GDM1 (cell line): ENCODE measurements at places on chromosomes 3 and 15.
A peak's percentile ranks its signal among the peaks of the same experiment; 100 is the strongest.

GRCh38 chr3:108406661-108407206, 103.7 kb downstream of the MYH15 start:
- DNase-seq, result peak; percentile 26

DNA sequence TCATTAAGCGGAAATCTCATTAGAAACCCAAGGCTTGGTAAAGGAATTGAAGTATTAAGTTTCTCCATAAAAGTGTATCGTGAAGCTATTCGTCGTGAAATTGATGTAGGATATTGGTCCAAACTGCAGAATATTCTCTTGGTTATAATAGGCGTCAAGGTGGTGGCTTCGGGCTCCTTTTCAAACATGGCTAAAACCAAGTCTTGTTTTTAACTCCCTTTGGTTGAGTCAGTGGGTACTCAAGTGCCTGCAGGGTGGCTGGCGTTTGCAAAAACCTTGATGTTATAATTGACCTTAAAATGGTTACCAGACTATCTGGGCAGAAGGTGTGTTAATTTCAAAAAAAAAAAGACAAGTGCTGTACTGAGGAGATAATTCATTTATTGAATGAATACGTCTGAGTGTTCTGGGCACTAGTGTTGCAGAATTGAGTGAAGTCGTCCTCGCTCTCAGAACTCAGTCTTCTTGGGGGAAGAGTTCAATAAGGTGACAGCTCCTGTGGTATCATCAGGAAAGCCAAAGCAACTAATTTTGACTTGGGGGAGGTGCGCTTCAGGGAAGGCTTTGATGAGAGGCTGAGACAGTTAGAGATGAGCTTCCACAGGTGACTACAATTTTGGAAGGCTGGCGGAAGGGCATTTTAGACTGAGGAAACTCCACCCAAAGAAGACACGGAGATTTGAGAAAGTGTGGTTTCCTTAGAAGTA, 1.5 kb downstream of the UBE2Q2 start:
- no peak for DNase-seq

DNA sequence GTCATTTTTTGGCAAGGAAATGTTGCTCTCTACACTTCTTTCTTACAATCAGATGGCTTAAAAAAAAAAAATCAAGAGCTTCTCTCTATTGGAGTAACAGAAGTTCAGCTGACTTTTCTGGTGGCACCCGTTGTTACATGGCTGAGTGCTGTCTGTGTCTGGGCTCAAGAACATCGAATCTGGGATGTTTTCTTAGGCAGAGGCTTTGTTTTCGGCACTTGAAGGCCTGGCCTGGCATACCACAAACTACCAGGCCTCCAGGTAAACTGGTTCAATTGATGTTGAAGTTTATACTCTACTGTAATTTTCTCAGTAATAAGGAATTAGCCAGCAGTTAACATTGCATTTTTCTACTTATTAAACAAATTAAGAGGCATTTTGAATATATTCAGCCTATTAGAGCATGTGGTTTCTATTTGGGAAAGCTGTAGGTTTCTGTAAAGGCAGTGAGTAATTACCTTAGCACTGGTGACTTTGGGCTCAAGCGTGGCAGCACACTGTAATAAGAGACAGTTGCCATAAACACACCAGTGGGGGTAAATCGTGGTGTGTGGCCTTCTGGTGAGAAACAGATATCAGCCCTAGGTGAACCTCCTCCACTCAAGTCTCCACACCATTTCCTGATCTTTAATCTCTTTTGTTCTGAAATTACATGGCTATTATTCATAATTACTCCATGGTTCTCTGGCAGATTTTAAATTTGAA, 544.7 kb downstream of the MECOM start:
- no peak for DNase-seq

- DNase-seq, result no peak
Measured at GRCh38 chr3:177341736-177342419, 144.6 kb upstream of the TBL1XR1 start.

DNA sequence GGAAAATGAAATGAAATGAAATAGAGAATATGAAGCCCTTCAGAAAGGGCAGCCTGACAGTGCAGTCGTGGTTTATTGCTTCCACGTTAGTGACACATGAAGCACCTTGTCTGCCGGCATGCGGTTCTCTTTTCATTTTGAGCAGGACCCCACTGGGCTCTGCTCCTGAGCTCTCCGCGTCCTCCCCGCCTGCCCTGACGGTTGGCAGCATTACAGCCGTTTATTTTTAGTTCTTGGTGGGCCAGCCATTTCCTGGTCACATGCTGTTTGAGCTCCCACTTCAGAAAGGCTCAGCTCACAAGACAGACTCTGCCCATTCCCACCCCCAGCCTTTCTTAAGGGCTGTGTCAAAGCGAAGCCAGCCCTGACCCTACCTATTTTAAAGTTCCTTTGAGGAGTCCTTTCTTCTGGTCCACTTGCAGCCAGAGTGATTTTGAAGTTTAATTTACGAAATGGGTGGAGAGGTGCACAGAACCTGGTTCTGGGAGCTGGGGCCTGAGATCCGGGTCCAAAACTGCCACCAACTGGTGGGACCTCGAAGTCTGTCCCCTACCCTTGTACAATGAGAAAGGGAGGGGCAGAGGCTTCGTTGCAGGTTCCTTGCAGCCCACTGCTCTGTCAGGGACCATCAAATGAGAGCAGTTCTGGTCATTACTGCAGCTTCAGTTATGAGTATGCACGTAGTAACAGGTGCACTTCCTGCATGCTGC, 60.1 kb downstream of the MGLL start:
- DNase-seq, result peak; percentile 78

- no peak for DNase-seq
Measured at GRCh38 chr3:4814904-4815574, 164.2 kb upstream of the BHLHE40 start.

DNA sequence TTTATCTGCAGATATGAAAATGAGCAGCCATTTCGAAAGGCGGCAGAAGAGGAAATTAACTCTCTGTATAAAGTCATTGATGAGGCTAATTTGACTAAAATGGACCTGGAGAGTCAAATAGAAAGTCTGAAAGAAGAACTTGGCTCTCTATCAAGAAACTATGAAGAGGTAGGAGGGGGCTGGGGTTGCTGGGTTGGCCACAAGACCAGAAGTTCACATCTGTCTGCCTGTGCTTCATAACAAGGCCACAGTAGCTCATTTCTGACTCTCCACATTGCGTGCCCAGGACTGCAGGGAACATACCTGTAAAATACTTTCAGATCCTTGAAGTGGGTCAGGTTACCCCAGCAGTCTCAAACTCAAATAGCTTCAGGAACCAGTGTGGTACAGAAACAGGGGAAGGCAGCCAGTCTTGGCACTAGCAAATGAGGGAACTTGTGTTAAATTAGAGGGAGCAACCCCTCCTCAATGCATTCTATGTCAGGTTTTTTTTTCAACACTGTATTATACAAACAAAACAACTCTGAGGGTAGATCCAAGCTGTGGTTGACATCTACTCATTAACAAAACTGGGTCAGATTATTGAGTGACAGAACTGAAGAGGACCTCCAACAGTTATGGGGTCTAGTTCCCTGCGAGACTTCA, 48.7 kb downstream of the BFSP2 start:
- DNase-seq, result no peak

DNA sequence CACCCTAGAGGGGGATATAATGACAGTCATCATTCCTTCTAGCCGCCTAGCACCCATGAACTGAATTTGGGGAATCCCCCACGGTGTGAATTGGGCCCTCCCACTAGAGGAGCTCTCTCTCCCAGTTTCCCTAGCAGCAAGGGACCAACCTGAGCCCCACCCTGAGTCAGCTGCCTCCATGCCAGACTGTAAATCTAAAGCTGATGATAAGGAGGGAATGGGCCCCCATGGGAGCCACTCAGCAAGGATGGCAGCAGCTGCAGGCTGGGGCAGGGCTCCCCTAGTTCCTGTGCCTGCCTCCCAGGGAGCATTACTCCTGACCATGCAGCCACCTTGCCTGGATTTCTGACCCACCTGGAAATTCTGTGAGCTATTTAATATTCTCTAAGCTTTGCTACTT, 57.0 kb upstream of the PXYLP1 start:
- no peak for DNase-seq
